ENCODE measurements at places on chromosomes 4 and X. TPM values are rescaled to one million over a fixed set of nuclear protein-coding genes. Genes with fewer than 3 reads are reported as not detected.
A peak's percentile ranks its signal among the peaks of the same experiment; 100 is the strongest.

CENPVL2 gene
- polyA plus RNA-seq, result not detected

DNA sequence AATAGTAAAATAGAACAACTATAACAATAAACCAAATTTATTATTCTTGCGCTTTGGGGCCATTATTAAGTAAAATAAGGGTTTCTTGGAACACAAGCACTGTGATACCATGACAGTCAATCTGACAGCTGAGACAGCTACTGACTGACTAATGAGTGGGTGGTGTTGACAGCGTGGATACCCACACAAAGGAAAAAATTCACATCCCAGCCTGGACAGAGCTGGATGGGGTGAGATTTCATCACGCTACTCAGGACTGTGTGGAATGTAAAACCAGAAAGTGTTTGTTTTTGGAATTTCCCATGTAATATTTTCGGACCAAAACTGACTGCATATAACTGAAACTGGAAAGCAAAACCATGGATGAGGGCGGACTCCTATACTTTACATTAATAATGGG lies 48.8 kb downstream of the IGFBP7 start:
- no peak for DNase-seq

MAGEA12 gene
- not detected for polyA plus RNA-seq

DNA sequence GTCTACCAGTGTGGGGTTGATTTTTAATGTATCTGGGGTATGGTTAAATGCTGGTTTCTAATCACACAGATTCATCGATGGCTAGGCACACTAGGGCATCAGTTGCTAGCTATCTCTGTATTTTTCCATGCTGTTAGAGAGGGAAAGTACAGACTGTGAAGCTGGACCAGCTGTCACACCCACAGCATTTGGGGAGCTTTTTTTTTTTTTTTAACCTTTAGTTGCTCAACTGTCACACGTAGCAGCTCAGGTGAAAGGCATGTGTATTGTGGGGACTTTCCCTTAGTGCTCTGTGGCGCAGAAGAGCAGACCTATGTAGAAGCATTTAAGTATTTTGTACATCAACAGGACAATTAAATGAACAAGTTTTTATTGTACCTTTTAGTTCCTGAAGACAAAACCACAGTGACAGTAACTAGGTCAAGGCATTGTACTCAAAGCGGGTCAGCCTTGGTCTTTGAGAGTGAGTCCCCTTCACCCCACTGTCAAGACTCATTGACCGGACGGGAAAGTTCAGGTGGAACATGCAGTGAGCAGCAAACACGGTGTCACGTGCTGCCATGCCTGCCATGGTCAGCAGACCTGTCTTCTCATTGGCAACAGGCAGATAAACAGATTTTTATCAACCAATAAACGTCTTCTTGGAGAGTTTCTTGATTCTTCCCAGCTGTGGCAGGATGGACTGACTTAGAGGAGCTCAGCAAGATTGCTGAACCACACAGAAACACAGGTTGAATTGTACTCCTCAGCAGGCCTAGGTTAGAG lies 65.3 kb downstream of the CASP3 start:
- DNase-seq, result peak; percentile 32
